ENCODE measurements at places on chromosomes 1 and 21. TPM values are rescaled to one million over a fixed set of nuclear protein-coding genes. Genes with fewer than 3 reads are reported as not detected.

DNA sequence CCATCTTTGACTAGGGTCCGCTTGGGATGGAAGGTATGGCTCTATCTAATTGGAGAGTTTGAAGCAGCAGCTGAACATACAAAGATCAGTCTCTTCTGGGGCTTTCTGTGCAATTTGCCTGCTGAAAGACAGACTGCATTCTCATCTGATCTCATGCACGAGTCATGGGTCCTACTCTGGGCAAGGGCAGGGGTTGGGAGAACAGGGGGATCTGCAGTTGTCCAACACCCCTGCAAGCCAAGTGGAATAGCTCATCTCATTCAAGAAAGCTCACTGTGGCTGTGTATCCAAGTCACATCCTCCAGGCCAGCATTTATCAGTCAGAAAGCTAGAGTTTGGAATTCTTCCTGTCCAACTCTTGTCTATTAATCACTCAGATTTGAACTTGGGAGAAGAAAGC is 177.2 kb upstream of the C8B start:
- no peak for DNase-seq

Gene CEP170
- 47.4 TPM for total RNA-seq

Gene SLAMF6
- total RNA-seq = 48.1 TPM

DNA sequence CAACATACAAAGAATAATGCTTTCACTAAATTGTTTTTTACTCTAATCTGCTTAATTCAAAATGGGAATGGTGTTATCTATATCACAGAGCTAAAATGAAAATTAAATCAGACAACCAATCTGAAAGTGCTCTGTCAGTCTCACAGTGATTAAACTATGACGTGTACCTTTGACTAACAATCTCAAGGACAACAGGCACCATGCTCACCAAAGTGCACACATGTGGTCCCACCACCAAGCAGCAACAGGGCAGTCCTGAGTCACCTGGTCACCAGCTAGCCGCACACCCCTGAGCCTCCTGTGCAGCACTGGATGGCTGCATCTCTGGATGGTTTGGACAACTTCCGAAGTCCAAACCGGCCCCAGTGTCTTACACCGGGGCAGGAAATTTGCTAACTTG is 54.5 kb upstream of the NADK start:
- DNase-seq = no peak

- no peak for DNase-seq
Measured at GRCh38 chr1:94098585-94099111, 22.3 kb downstream of the ABCA4 start.

- DNase-seq = no peak
Measured at GRCh38 chr1:33032126-33032869, 4.4 kb downstream of the AK2 start.

Gene LCE1F
- not detected for total RNA-seq

Gene ALPL
- total RNA-seq = not detected

Gene RIMS3
- 1.9 TPM for total RNA-seq

DNA sequence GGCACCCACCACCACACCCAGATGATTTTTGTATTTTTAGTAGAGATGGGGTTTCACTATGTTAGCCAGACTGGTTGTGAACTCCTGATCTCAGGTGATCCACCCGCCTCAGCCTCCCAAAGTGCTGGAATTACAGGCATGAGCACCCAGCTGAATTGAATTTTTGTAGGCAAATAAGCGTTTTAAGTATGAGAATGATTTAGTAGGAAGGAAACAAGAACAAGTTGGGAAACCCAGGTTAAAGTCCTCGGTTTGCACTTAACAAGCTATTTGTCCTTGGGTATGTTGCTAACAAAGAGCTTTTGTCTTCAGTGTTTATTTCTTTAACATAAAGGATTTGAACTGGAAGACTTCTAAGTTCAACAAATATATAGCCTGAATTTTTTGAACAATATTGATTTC is 23.9 kb downstream of the BTF3L4 start:
- no peak for DNase-seq

Gene LMX1A
- not detected for total RNA-seq

DNA sequence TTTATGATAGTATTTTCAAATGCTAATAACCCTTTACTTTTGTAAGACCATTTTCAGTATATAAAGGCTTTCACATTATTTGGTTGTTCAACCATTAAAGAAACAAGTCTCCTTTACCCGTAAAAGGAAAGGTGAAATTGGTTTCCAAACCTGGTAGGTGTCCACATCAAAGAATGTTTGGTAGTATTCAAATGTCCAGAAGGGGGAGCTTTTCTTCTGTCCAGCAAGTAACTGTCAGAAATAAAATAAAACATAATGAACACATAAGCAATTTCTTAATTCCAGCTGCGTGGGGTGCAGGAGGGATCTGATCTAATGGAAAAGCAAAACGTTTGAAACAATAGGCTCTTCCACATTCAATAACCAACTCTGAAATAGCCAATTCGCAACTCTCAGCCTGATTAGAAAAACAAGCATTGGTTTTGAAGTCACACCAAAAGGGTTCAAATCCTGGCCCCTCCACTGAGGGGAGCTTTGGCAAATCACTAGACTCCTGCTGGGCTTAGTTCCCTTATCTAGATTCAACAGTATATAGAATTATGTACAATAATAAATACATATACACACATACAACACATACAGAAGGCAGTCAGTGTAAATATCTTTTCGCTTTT is 11.0 kb downstream of the YIPF1 start:
- DNase-seq = no peak

Gene DIRAS3
- total RNA-seq = 0.52 TPM

DNA sequence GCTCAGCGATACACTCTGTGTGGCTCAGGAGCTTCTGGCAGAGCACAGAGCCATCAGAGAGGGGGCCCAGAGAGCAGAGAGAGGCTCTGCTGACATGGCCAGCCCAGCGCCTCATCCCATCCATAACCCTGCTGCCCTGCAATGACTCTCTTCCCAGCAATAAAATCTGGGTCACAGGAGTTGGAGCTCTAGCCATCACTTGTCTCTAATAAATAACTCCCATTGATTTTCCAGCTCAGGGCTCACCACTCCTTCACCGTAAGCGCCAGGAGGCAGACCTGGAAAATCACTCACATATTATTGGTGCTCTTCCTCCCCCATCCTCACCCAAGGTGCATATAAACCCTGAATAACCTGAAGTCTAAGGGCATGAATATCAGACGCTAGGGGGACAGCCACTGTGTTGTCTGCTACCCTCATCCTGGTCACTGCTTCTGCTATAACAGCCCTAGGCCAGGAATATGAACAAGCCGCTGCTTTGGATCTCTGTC is at the start of gene APCS:
Gene APCS (plus strand): TSS at position 366 of the 491 bp plus-strand sequence. CDS start 96 bp downstream, at position 462.
- no peak for DNase-seq

- DNase-seq = no peak
Measured at GRCh38 chr1:6165441-6165985, 14.6 kb downstream of the CHD5 start.

DNA sequence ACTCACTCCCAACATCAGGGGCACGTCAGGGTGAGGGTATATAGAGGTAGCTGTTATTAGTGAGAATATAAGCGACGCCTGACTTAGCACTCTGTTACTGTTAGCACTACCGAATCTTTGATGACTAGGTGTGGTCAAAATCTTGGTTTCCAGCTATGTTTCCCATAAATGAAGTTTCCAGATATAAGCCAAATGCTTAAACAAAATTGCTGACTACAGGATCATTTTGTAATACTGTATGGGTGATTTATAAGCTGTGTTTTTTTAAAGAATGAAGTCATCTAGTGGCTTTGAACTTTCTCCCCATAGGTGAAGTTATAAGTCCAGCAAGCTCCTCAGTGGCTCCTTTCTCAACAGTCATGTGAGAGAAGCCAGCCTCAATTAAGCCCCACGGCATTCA is 23.7 kb downstream of the KCNJ15 start:
- no peak for DNase-seq

Gene GCSAML
- total RNA-seq = 3.5 TPM

GRCh38 chr1:28848416-28848815 is 36.4 kb downstream of the OPRD1 start:
- no peak for DNase-seq

DNA sequence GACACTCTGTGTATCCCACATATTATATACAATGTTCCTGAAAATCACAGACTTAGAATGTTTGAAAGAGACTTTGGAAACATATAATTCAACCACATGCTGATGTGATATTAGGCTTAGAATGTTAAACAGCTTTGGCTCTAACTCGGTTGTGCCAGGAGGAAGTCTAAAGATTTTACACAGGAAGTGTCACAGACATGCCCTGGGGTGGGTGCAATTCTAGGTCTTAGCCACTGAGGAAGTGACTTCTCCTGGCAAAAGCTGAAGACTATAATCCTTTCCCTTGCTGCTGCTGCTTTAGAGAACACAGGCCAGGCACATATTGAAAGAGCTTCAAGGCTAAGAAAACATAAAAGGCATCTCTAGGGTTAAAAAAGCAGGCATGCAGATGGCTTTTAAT is 51.0 kb downstream of the RPL5 start:
- no peak for DNase-seq
